Cardiac muscle cell (in vitro differentiated cells and primary cell): ENCODE measurements at places on chromosomes 4 and X. TPM values are rescaled to one million over a fixed set of nuclear protein-coding genes. Genes with fewer than 3 reads are reported as not detected.

- DNase-seq, result no peak
These were observed 240.1 kb downstream of the OPHN1 start for GRCh38 chrX:68193234-68193633.

DNA sequence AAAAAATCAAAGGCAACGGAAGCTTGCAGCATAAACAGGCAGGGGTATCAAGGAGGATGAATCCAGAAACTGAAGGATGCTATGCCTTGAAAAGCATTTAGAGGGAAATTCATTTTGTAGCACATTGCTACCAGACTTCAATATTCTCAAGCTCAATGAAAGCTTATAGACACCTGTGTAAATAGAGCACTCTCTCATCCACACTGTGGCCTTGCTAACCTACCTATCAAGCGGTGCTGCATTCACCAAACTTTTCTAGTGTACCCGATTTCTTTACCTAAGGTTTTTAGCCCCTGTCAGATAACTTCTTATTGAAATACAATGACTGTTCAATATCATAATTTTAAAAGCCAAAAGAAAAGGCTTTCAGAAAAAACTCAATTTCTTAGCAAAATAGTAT is 20.2 kb upstream of the HSD17B13 start:
- no peak for DNase-seq

DNA sequence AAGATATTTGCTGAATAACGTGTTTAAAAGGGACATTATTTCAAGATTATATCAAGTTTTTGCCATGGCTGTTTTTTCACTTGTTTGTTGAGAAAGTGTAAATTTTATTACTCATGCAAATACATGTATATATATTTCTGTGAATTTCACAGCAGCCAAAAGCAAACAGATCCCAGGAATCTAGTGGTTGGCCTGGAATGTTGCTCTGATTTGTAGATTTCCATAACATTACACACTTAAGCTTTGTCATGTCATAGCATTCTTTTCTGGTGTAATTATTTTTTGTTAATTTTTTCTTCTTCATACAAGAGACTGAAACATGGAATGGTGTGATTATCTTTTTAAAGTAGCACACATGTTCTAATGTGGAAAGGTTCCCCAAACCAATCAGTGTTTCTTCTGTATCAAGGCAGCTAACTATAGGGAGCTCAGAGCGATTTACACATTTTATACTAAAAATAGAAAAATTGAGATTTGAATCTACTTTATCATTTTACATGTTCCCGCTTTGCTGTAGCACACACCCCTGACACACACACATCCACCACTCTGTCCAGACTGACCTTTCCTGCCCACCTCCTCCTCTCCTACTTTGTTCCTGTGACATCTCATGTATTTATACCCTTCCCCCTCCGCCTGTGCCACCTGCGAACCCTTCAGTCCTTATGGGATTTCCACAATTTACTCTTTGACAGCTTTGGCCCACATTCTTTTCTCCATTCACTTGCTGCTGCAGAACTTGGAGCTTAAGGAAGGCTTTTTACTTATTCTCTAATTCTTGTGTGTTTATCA is 20.3 kb downstream of the RUFY3 start:
- DNase-seq, result peak; percentile 3

GRCh38 chrX:20742106-20742505 is 475.4 kb upstream of the RPS6KA3 start:
- DNase-seq, result no peak

GRCh38 chr4:153174821-153175567 is 29.2 kb upstream of the TRIM2 start:
- DNase-seq, result no peak

- DNase-seq, result no peak
These were observed 25.2 kb upstream of the G3BP2 start for GRCh38 chr4:75698162-75698962.

- DNase-seq, result peak; percentile 60
These were observed 2.7 kb upstream of the ATP10D start for GRCh38 chr4:47482326-47482725.

DNA sequence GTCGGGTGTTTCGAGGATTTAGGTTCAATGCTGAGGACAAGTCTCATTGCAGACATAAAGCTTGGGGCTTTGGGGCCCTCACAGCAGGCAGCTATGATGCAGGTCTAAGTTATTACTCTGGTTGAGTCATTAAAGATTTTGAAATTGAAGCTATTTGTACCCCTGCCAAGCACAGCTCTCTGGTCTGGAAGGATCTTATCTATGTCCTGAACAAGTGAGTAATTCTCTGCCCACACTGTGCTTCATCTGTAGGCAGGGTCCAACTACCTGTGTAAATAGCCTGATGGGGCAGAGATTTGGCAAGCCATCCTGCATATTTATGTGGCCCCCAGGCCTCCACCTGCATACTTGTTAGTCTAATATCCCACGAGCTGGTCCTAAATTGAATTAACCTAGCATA is 41.4 kb upstream of the MAGEA4 start:
- DNase-seq, result no peak

- no peak for DNase-seq
These were observed 1039.3 kb upstream of the AGA start for GRCh38 chr4:178481564-178481963.

DNA sequence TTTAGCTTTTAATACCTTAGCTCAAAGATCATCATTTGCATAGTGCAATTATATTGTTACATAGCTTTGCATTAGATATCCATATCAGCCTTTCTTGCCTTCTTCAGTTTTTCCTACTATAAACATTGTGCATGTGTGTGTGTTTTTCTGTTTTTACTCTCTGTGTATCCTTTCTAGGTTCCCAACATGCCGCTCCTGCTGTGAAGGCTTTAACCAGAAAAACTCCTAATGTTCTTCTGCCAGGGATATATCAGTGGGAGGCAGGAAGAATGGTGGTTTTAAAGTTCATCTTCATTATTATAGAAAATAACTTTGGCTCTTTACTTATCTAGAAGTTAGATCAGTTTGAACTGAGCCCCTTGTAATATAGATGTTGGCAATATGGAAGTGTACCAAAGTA is 61.2 kb downstream of the CPE start:
- DNase-seq, result no peak

GRCh38 chr4:105192474-105192873 is 45.8 kb downstream of the TET2 start:
- DNase-seq, result no peak

- no peak for DNase-seq
These were observed 443.6 kb upstream of the TENM3 start for GRCh38 chr4:181799561-181800069.

- DNase-seq, result peak; percentile 77
These were observed 11.3 kb upstream of the SLC2A9 start for GRCh38 chr4:10032625-10033024.

DNA sequence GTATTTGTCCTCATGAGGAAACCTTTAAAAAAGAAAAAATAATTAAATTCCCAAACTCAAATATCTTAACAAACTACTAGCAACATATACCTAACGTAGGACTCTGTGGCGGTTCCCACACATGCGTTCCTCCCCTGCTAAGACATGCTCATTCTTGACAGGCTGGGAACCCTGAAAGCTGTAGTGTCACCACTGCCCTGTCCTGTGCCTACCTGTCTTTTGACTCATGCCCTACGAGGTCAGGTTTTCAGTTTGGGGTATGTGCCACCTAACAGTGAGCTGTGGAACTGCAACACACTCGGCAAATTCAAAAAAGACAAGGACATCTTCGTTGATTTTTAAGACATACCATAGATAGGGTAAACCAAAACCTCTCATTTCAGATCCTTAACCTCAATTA is 17.8 kb downstream of the IDS start:
- no peak for DNase-seq

The XAGE1A gene
- not detected in 2 replicates for total RNA-seq

The CYTL1 gene
- total RNA-seq, result 0.57 and 2.0 TPM in 2 replicates

The SLC38A5 gene
- 1.6 TPM in 1 of 2 replicates, not detected in the other for total RNA-seq

The RHOXF1 gene
- total RNA-seq, result 0.42 and 2.8 TPM in 2 replicates

The BEX5 gene
- 6.3 and 10.6 TPM in 2 replicates for total RNA-seq

The KIT gene
- 1.4 and 10.5 TPM in 2 replicates for total RNA-seq

The CFAP47 gene
- total RNA-seq, result 0.28 and 0.66 TPM in 2 replicates
